CD4-positive, alpha-beta T cell treated with Interleukin-1 beta for 1 hour (primary cell): ENCODE measurements at places on chromosomes 3 and 15.

GRCh38 chr3:31095255-31095654 lies 200.8 kb upstream of the GADL1 start:
- DNase-seq: no peak

DNA sequence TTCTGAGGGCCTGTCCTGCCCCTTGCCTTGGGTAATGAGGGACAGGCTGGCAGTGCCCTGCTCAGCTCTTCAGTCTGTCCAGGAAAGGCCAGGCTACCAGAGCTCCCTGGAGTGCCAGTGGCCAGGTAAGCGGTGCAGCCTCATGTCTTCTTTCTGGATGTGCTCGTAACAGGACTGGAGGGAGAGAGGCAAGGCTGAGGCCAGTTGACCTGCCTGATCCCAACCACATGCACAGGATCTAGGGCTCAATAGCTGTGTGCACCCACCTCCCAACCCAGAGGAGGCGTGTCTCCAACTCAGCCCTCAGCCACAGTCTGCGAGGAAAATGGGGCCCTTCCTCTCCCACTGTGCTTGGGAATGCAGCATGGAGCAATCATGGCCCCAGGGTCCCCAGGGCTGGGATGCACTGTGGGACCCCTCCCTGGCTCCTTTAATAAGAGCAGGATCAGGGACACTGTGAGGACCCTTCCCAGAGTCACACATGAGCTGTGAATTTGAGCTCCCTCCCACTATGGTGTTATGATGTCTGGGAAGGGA lies 22.5 kb downstream of the ALS2CL start:
- DNase-seq: no peak

DNA sequence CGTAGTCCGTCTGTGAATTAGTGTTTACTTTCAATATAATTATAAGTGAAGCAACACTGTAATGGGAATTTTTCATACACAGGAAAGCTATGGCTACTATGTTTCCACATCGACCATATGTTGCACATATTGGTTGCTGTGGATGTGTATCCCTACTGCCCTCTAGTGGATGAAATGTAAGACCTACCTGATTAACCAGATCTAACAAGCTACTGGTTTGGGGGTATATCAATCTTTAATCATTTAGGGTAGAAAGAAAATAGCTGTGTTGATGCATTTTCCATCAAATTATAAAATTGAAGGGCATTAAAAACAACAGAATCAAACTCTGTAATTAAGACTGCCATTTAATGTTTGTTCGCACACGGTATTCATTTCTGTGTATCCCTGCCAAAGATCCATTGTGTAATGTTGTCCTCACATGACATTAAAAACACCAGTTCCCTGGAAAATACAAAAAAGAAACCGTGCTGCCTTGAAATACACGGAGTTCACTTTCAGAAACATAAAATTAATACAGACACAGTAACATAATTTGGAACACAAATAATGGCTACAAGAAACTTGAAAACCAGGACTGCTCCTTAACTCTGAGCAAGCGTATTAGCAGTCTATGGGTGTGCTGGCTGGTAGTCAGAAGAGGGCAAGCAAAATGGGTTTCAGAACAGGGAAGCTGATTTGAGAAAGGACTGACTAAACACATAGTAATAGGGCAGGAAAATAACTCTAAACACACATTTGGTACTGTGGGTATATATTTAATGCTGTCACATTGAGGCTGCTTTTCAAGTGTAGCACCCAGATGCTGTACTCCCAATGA lies 125.1 kb downstream of the TIGIT start:
- peak; percentile 71 for DNase-seq

GRCh38 chr3:38487323-38487722 lies 8.8 kb upstream of the EXOG start:
- DNase-seq: no peak

- no peak for DNase-seq
Observed at GRCh38 chr3:60760145-60760544, 491.1 kb downstream of the FHIT start.

GRCh38 chr3:4828279-4829030 lies 150.8 kb upstream of the BHLHE40 start:
- no peak for DNase-seq

- DNase-seq: no peak
Observed at GRCh38 chr15:100429116-100429728, 87.4 kb upstream of the ADAMTS17 start.
